Nucleus accumbens (tissue), 56 donors: ENCODE measurements at places on chromosomes 2 and 18.

GRCh38 chr18:78986018-78986481, 6.4 kb downstream of the SALL3 start:
- DNase-seq: no peak

GRCh38 chr2:215530191-215530968, 94.5 kb upstream of the FN1 start:
- no peak for DNase-seq

GRCh38 chr18:56235481-56236013, 402.8 kb downstream of the TXNL1 start:
- DNase-seq: no peak

DNA sequence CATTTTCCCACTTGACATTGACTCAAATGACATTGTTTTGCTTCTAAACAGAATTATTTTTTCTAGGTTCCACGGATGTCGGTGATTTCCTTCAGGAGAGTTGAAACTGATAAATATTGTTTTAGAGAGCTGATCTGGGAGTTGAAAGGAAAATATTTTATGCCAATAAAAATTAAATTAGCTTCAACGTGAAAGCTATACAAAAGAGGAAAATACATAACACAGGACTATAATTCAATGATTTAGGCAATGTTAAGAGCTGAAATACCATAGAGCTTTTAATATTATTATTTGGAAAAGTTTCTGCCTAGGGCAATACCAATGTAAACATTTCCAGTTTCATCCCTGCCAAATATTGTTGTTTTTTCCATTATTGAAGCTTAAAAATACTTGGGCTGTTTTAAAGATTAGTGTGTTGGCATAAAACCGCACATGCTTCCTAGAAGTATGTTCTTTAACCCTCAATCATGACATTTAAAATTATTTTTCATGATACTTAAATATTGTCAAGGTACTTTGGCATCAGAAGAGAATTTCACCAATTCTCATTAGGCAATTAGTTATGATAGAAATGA, 18.6 kb upstream of the PDE1A start:
- no peak for DNase-seq

DNA sequence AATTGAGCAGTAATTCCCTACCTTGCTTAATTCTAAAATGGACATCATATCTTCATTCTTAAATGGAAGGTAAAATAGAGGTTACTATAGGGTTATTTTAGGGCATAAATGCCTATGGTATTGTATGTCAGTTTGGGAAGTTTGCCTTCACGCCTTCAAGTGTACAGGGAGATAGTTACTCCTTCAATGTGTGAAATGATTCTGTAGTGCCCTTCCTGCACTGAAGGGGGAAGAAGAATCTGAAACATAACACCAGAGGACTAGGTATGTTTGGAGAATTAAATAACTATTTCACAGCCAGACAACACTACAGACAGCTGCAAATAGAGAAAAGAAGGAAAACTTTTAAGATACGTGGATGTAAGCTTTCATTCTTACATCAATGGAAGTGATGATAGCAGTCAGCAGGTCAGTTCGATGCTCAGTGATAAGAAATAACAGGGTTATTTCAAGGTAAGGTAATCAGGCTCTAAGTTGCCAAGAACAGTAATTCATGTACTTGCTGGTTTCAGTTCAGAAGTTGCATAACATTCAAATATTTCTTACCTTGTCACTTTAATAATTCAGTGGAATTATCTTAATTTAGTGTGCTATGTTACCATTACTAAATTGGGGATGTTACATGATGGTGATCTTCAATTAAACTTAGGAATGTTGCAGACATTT, 4.0 kb downstream of the PKP4 start:
- DNase-seq: no peak

- DNase-seq: no peak
Observed at GRCh38 chr2:102005989-102006885, 14.5 kb downstream of the IL1R2 start.

DNA sequence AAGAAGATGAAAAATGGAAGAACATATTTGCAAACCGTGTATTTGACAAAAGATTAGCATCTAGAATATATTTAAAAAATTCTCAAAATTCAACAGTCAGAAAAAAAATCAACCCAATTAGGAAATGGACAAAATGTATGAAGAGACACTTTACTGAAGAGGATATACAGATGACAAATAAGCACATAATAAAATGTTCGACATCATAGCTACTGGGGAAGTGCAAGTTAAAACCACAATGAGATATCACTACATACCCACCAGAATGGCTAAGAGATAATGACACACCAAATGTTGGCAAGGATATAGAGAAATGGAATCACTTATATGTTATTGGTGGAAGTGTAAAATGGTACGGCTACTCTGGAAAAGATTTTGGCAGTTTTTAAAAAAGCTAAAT, 11.7 kb upstream of the NUP35 start:
- no peak for DNase-seq

GRCh38 chr2:215397632-215398341, 38.1 kb downstream of the FN1 start:
- DNase-seq: no peak

GRCh38 chr2:151857650-151858049, 29.4 kb upstream of the ARL5A start:
- DNase-seq: no peak

- no peak for DNase-seq
Observed at GRCh38 chr2:165450156-165450555, 19.3 kb upstream of the CSRNP3 start.

DNA sequence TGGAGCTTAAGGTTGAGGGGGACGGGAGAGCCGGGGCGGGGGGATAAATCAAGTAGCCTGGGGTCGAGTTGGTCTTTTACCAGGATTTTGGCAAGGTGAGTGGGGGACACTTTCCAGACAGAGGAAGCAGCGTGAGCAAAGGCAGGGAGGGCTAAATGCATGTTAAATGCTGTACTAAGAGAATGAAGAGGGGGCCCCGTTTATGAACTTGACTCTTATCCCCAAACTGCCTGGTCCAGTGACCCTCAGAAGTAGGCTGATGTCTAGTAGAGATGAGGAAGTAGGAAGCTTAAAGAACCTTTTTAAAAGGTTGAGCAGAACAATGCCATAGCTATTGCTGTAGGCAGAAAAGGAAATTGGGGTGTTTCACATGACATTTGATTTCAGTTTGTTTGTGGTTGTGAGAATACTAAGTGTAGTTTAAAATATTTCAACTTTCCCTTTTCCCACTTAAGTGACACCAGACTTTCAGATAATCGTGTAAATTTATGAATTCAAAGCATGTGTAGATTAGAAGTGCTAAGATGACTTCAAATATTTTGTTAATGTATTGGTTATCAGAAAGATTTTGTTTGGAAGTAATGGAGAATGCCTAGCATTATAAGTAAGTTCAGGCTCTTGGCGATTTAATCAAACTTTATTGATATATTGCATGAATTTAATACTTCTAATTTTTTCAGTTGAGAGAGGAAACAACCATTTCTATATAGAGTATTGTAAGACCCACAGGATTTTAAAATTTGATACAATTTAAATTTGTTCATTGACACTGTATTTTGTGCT, 1.8 kb downstream of the REL start:
- DNase-seq: no peak

DNA sequence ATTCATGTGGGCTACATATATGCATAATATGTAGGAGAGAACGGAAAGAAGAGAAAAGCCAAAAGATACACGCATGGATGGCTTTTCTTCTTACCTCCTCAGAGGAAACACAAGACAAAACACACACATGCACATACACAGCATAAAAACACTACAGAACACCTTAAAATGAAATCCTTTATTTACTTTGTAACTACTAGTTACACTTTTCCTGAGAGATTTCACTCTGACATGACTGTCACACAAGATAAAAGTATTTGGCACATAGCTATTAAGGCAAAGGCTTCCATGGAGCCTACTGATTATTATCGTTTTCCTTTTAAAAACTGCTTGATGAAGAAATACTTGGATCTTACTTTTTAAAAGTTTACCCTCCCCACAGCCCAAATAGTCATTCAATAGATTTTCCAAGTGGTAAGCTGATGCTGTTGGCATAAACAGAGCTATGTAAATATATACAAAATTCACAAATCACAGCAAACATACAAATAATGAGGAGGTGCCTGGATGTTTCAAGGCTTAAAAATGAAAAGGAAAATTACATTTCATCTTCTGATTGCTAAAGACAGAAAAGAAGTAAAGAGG, 8.6 kb downstream of the ZEB2 start:
- no peak for DNase-seq

DNA sequence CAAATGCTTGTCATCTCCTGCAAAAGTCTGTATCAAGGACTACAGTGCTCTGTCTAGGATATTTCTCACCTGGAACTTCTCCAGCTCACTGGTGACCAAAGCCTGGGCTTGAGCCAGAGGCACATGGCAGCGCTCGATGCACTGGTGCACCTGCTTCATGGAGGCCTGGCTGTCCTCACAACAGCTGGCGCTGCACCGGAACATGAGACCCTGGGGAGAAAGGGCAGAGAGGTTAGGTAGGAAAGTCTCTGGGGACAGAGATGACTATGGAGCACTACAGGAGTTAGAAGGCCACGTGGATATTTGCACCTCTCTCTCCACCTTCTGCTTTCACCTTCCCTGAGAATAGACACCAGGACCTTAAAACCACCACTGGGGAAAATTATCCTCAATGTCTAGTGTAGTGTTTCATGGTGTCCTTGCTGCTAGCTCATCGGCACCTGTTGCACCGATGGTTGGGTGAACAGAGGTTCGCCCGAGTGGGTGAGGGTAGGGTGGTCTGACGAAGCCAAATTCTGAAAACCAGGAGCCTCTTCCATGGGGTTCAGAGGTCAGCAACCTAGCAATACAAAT, 1.0 kb downstream of the FAM136A start:
- DNase-seq: no peak

DNA sequence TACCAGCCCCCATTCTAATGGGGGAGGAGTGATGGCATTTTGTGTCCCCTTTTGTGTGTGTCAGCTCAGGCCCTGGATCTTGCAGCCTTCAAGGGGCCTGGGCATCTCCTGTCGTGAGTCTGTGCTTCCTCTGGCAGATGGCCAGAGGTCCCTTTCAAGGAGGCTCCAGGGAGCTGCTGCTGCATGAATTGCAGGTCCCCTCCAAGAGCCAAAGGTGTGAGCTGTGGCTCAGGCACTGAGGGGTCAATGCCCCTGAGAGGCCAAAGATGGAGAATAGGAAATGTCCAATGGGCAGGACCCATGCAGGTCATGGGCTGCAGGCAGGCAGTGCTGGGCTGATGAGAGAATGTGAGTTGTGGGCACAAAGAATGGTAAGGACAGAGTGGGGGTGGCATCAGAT, 10.4 kb downstream of the MAB21L4 start:
- DNase-seq: no peak

GRCh38 chr2:146317959-146318358, 1526.9 kb upstream of the ACVR2A start:
- no peak for DNase-seq

- no peak for DNase-seq
Observed at GRCh38 chr2:196112418-196113034, 43.9 kb upstream of the DNAH7 start.

- DNase-seq: no peak
Observed at GRCh38 chr2:48719480-48720177, 35.9 kb downstream of the LHCGR start.

DNA sequence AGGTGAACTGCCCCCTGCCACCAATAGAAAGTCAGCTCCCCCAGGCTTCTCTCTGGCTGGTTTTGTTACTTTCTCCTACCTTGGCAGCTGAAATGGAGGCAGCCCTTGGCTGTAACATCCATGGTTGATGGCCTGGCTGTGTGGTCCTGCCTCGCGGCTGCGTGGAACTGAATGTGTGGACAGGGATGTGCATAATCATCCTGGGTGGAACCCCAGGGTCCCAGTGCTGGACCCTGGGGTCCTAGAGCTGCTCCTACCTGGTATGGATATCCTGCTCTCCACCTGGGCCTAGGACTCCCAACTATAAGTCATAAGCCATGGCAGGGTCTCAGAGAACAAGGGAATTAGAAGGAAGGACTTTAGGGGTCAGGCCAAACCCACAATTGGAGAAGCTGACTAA, 93.5 kb downstream of the CAPN13 start:
- DNase-seq: no peak

DNA sequence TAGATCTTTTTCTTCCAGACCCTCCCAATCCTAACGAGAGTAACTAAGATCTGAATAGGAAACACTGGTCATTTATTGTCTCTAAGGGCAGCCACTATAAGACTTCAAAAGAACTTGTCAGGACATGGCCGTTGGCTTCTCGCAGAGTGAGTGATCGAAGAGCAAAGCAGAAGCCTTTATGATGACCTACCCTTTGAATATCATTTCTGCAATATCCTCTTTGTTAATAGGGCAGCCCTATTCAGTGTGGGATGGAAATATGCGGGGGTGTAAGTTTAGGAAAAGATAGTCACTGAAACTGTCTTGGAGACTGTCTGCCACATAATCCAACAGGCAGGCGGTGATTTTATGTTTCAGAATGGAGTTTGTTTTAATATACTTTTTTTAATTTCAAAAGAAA, 70.9 kb downstream of the FBXO36 start:
- DNase-seq: no peak

- DNase-seq: no peak
Observed at GRCh38 chr2:175824243-175824642, 177.8 kb downstream of the LNPK start.

DNA sequence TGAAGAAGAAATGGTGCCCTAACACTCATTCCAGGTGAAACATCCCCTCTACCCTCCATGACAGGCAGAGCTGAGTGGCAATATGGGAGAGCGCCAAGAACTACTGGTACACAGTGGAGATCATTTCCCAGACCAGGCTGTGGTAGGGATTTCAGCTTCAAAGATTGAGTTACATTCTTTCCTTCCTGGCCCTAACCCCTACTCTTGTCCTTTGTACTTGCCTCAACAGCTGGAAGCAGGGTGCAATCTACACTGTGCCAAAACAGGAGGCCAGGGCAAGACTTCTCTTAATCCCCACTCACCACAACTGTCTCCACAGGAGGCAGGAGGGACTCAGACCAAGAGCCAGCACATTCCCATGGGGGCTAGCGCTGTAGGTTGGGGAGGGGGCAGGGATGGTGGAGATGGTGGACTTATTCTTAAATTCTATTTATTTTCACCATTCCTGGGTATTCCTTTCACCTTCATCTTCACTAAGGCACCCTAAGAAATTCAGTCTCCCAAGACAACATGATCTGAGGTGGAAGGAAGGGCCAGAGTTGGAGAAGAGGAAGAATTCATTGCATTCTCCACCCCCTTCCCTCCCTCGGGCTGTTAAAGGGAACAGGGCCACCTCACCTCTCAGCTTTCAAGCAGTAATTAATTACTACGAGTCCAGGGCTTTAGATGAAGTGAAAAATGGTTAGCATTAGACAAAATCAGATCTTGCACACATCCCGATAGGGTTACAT, 65.9 kb downstream of the AAK1 start:
- DNase-seq: no peak

GRCh38 chr2:202436626-202437025, 60.5 kb downstream of the BMPR2 start:
- no peak for DNase-seq

DNA sequence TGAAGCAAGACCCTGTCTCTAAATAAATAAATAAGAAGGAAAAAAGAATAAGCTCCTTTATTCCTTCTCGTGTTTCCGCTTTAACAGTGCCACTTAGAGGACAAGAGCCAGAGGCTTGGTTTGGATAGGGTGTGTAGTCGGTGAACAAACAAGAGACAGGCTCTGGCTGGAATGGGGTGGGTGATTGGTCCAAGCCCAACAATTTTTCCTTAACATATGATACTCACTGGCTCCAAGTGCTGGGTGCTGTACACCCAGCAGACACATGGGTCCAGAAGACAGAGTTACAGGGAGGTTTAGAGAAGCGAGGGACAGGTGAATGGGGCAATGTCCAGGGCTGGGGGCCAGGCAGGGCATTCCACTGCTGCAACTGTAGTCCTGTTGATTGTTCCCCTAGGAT, 77.8 kb downstream of the NCAPH start:
- no peak for DNase-seq
